ENCODE measurements at places on chromosomes 7 and 10. TPM values are rescaled to one million over a fixed set of nuclear protein-coding genes. Genes with fewer than 3 reads are reported as not detected.

DNA sequence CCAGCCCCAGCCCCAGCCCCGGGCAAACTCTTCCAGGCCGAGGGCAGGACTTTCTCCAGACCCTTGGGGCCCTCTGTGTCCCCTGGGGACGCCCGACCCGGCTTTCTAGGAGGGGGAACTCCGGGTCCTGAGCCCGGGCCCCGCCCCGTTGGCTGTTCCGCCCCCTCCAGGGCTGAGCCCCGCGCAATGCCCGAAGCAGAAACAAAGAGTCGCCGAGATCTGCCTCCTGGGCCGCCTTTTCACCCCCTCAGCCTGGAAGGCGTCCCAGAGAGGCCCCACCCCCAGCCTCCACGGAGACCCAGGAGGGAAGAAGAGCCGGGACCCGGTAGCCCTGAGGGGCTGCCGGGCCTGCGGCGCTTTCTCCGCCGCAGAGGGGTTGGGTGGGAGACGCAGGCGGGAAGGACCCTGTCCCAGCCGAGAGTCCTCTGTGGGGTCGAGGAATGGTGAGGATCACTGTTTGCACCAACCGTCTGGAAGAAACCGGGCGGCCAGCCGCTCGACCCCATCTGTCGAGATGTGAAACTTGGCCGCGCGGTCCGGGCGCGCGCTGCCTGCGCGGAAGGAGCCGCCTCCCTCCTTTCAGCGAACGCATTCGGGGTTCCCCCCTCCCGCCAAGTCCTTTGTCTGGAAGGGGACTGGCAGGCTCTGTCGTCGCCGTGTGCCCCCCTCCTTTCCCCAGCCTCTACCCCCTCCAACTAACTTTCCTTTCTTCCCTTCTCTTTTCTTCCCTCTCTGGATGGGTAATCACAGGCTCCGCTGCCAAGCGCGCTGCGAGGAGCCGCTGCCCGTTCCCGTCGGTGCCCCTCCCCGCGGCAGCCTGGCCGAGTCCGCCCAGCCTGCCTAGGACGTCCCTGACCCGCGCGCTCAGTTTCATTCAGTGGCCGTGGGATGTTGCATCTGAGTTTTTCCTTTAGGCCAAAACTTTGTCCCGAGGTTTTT is 10.2 kb downstream of the EN2 start:
- H3K27me3 ChIP-seq: peaks cover 93% of the 10 kb centered on the region
- DNase-seq: no peak
- H3K4me3 ChIP-seq: peak overlapping the region; percentile 10

DNA sequence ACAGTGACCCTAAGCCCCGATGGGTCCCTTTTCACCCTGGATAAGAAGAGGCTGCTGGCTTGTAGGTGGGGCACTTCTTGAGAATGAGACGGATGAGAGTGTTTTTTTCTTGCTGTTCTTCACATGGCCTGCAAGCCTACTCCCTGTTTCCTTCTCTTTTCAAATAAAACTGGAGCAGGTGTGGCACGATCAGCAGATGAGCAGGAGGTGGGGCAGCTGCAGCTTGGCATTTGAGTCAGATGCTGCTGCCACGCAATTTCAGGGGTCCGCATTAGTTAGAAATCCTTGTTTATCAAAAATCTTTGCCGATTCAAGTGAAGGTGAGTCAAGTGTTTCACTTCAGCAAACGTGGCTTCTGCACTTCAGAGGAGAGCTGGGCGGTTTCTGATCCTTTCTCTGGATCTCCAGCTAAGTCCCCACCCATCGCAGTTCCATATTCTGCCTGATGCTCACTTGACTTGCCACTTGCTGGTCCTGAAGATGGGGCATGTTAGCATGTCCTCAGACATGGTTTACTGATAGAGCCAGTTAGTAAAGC is 20.8 kb downstream of the WDFY4 start:
- no peaks in the 10 kb centered on the region for H3K36me3 ChIP-seq
- no peaks in the 10 kb centered on the region for H3K4me1 ChIP-seq
- DNase-seq: no peak
- H3K27ac ChIP-seq: no peak overlapping the region

Gene H2BK1
- not detected for total RNA-seq

DNA sequence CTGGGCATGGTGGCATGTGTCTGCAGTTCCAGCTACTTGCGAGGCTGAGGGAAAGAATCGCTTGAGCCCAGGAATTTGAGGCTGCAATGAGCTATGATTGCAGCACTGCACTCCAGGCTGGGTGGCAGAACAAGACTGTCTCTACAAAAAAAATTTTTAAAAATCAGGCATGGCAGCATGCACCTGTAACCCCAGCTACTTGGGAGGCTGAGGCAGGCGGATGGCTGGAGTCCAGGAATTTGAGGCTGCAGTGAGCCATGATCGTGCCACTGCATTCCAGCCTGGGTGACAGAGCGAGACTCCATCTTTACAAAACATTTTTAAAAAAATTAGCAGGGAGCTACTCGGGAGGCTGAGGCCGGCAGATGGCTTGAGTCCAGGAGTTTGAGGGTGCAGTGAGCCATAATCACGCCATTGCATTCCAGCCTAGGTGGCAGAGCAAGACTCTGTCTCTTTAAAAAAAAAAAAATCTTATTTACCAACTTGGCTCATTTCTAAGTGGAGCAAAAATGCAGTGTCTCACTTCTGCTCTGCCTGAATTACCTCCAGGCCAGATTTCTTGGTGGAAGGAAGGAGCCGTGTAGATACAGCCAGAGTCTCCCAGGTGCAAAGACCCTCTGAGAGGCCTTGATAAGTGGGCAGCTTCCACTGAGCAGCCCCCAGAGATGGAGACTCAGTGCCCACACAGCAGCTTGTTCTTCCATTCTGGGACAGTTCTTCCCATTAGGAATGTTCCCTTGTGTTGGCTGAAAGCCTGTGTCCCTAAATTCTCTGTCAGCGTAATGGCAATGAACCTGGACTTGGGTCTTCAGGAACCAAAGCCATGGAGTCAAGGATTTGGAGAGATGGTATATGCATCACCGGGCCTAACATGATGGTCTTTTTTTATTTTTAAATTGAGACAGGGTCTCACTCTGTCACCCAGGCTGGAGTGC is 30.0 kb downstream of the GTF2IRD1 start:
- H3K4me1 ChIP-seq: peaks cover 59% of the 10 kb centered on the region
- peak overlapping the region; percentile 97 for H3K27ac ChIP-seq
- no peaks in the 10 kb centered on the region for H3K36me3 ChIP-seq
- DNase-seq: peak; percentile 78
- H3K4me3 ChIP-seq: no peak overlapping the region

GRCh38 chr7:47962262-47962661 is 14.0 kb upstream of the PKD1L1 start:
- H3K27ac ChIP-seq: no peak overlapping the region
- H3K4me1 ChIP-seq: no peaks in the 10 kb centered on the region
- peaks cover 41% of the 10 kb centered on the region for H3K36me3 ChIP-seq
- H3K4me3 ChIP-seq: no peak overlapping the region

- peaks cover 4% of the 10 kb centered on the region for H3K4me1 ChIP-seq
- no peak overlapping the region for H3K27ac ChIP-seq
- H3K36me3 ChIP-seq: no peaks in the 10 kb centered on the region
- H3K27me3 ChIP-seq: peaks cover 5% of the 10 kb centered on the region
Observed at GRCh38 chr10:71201849-71202248, 10.5 kb upstream of the UNC5B start.

Gene ZNF853
- 5.0 TPM for total RNA-seq

DNA sequence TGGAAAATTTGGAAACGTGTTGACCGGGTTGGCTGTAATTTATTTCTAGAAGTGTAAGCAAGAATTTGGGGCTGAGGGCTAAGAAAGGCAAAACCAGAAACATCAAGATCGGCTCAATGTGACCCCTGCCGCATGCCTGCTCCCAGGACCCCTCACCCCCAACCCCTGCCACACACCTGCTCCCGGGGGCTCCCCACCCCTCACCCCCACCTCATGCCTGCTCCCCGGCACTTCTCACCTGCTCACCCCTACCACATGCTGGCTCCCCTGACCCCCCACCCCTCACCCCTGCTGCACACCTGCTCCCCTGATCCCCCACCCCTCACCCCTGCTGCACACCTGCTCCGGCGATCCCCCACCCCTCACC is 19.0 kb upstream of the CFAP46 start:
- no peak for DNase-seq
- H3K27ac ChIP-seq: no peak overlapping the region
- H3K4me1 ChIP-seq: peaks cover 12% of the 10 kb centered on the region
- H3K27me3 ChIP-seq: peaks cover 5% of the 10 kb centered on the region
- H3K36me3 ChIP-seq: no peaks in the 10 kb centered on the region

Gene FGFBP3
- total RNA-seq: 3.3 TPM

- peaks cover 9% of the 10 kb centered on the region for H3K36me3 ChIP-seq
- DNase-seq: peak; percentile 22
- H3K4me1 ChIP-seq: peaks cover 13% of the 10 kb centered on the region
- peak overlapping the region; percentile 83 for H3K27ac ChIP-seq
- no peaks in the 10 kb centered on the region for H3K27me3 ChIP-seq
Observed at GRCh38 chr10:97640868-97641811, 669 bp downstream of the PI4K2A start.

Gene CDC14C
- total RNA-seq: 0.17 TPM

- no peaks in the 10 kb centered on the region for H3K4me1 ChIP-seq
- H3K4me3 ChIP-seq: no peak overlapping the region
- DNase-seq: no peak
- no peaks in the 10 kb centered on the region for H3K36me3 ChIP-seq
Observed at GRCh38 chr7:37784015-37784414, 64.4 kb upstream of the NME8 start.

- no peak overlapping the region for H3K4me3 ChIP-seq
- H3K27ac ChIP-seq: no peak overlapping the region
- H3K36me3 ChIP-seq: no peaks in the 10 kb centered on the region
- DNase-seq: no peak
Observed at GRCh38 chr7:41771717-41772116, 68.8 kb upstream of the INHBA start.

Gene TMEM236
- total RNA-seq: 0.14 TPM

DNA sequence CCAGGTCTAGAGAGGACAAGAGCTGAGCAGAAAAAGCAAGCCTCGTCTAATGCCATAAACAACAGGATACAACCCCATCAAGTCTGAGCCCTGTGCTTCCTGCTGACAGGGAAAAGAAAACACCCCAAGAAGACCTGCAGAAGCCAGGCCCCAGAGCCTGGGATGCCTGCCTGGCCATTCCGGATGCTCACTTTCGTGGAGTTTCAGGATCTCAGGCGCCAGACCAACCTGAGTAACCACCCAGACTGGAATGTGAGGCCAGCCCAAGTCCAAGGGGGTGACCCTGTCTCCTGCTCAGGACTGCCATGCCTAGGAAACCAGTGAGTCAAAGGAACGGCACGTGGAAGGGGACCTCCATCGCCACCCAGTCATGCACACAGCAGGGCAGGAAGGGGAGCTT is 74.3 kb downstream of the PLXNA4 start:
- H3K27me3 ChIP-seq: no peaks in the 10 kb centered on the region
- H3K4me3 ChIP-seq: no peak overlapping the region
- no peaks in the 10 kb centered on the region for H3K36me3 ChIP-seq
- H3K4me1 ChIP-seq: peaks cover 3% of the 10 kb centered on the region
- DNase-seq: peak; percentile 20

GRCh38 chr7:48102530-48102929 is 13.5 kb downstream of the UPP1 start:
- H3K36me3 ChIP-seq: peaks cover 54% of the 10 kb centered on the region
- H3K4me1 ChIP-seq: no peaks in the 10 kb centered on the region
- H3K27me3 ChIP-seq: no peaks in the 10 kb centered on the region

GRCh38 chr7:114936471-114936870 is 14.6 kb downstream of the MDFIC start:
- H3K36me3 ChIP-seq: no peaks in the 10 kb centered on the region
- H3K27me3 ChIP-seq: no peaks in the 10 kb centered on the region
- H3K4me3 ChIP-seq: no peak overlapping the region
- DNase-seq: no peak

DNA sequence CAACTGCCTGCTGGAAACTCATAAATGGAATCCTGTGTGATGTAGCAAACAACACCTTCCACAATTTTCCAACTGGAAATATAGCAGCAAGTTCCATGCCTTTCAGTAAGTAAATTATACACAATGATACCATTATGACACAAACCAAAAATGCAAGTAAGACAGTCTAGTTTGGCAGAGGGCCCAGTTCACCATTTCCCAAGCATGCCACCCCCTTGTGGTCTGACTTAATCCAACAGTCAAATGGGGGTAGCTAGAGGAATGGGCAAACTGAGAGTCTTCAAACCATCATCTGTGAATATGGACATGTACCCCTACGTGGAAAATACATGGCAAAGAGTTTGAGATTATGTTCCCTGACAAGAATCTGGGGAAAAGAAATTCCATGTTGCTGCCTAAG is 137.6 kb upstream of the VWC2 start:
- H3K27ac ChIP-seq: no peak overlapping the region
- no peak overlapping the region for H3K4me3 ChIP-seq
- no peak for DNase-seq
- H3K4me1 ChIP-seq: no peaks in the 10 kb centered on the region

GRCh38 chr10:18666810-18667209 is 7.6 kb downstream of the ARL5B start:
- no peaks in the 10 kb centered on the region for H3K27me3 ChIP-seq
- peak overlapping the region; percentile 23 for H3K4me3 ChIP-seq
- DNase-seq: peak; percentile 84
- H3K36me3 ChIP-seq: peaks cover 2% of the 10 kb centered on the region
- peaks cover 26% of the 10 kb centered on the region for H3K4me1 ChIP-seq

Gene PLCE1
- 0.84 TPM for total RNA-seq

DNA sequence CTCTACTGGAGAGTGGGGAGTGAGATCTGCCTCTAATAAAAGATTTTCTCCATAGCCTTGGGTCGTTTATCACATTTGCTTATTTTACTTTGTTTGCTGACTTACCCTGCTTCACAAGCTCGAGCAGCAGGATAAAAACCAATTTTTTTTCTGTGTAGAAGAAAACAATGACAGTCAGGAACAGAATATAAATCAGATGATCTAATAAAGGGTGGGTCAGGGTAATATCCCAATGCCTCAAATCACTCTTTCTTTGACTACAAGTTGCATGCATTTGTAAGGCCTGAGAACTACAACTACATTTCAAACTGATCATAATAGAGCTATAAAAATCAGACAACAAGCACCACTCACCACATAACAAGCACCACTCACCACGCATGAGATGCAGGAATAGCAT is 174.4 kb upstream of the ADARB2 start:
- no peak overlapping the region for H3K4me3 ChIP-seq
- H3K27ac ChIP-seq: no peak overlapping the region
- no peak for DNase-seq
- no peaks in the 10 kb centered on the region for H3K27me3 ChIP-seq
- no peaks in the 10 kb centered on the region for H3K4me1 ChIP-seq
- no peaks in the 10 kb centered on the region for H3K36me3 ChIP-seq

DNA sequence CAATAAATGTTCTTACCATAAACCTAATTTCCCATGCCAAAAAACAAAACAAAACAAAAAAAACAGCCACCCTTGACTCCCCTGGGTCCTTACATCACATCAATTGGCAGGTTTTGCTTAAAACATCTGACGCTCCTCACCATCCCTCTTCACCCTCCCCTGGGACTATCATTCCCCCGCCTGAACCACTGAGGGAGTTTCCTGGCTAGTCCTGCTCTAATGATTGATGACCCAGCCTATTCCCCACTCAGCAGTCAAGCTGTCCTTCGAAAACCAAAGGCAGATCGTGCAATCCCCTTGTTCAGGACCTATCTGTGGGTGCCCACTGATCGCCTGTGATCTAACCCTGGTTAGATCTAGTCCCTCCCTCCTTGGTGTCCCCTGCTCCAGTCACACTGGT is 11.2 kb upstream of the FRMPD2 start:
- no peaks in the 10 kb centered on the region for H3K4me1 ChIP-seq
- no peak for DNase-seq
- no peak overlapping the region for H3K27ac ChIP-seq
- no peaks in the 10 kb centered on the region for H3K36me3 ChIP-seq
- H3K4me3 ChIP-seq: no peak overlapping the region

Data from astrocyte (in vitro differentiated cells and primary cell).